ENCODE measurements at places on chromosomes 3 and 15. TPM values are rescaled to one million over a fixed set of nuclear protein-coding genes. Genes with fewer than 3 reads are reported as not detected.

The ONECUT1 gene
- total RNA-seq: not detected

The C3orf49 gene
- total RNA-seq: not detected

DNA sequence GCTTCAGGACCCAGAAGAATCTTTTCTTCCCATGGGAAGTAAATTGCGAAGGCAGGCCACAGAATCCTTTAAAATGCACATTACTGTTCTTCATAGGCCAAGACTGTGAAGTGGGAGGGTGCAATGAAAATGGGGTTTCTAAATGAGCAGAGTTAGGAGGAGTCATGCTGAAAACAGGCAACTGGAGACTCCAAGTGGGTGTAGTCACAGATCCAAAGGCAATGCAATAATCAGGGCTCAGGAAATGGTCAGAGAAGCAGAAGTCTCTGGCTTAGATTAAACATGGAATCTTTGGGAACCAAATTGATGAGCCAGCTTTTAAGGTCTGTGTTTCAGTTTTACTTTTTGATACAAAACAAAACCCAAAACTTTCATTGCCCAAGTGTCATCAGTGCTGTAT is 37.6 kb downstream of the HHLA2 start:
- H3K27me3 ChIP-seq: no peaks in the 10 kb centered on the region
- no peak overlapping the region for H3K27ac ChIP-seq
- no peaks in the 10 kb centered on the region for H3K4me1 ChIP-seq

DNA sequence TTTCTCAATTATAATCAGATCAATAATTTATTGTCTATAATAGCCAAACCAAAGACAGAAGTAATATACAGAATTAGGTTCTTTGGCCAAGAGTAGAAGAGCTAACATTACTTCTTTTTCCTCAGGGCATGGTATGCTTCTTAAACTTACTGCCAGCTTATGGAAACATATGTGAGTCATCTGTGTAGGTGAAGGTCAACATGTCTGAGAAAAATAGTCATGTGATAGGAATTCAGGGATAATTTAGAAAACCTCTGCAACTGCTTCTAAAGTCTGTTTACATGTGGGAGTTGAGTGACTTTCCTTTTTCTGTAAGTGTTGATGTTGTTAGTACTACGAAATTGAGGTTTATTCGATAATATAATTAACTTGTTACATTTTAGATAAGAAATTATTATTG is 19.2 kb upstream of the MAP6D1 start:
- H3K4me3 ChIP-seq: no peak overlapping the region
- H3K4me1 ChIP-seq: no peaks in the 10 kb centered on the region

DNA sequence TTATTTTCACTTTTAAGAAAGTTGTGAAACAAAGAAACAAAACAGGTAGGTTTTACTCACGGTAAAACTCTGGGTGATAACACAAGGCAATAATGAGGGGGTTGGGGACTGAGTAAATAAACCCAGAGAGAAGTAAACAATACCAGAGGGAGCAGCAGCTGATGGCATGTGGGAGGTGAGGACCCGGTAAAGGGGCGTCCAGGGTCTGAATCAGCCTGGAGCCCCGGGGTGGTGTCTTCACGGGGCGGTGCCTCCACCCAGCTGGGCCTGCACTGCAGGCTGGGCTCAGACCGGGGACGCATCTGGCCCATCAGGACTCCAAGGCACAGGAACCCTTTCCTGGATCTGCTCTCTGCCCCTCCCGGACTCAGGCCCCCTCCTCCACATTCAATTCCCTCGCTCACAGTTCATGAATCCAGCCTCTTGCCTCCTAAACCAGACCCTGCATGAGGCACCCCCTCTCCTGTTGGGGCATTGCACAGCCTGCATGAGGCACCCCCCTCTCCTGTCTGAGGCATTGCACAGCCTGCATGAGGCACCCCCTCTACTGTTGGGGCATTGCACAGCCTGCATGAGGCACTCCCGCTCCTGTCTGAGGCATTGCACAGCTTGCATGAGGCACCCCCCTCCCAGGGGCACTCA is 73.9 kb upstream of the MFGE8 start:
- peaks cover 4% of the 10 kb centered on the region for H3K27me3 ChIP-seq
- no peak for DNase-seq
- H3K4me3 ChIP-seq: no peak overlapping the region
- no peak overlapping the region for H3K27ac ChIP-seq

- H3K27ac ChIP-seq: peak overlapping the region; percentile 93
- peak; percentile 88 for DNase-seq
- peaks cover 40% of the 10 kb centered on the region for H3K4me1 ChIP-seq
- peak overlapping the region; percentile 48 for H3K4me3 ChIP-seq
These were observed 550 bp downstream of the RPP25 start for GRCh38 chr15:74955796-74956647.

DNA sequence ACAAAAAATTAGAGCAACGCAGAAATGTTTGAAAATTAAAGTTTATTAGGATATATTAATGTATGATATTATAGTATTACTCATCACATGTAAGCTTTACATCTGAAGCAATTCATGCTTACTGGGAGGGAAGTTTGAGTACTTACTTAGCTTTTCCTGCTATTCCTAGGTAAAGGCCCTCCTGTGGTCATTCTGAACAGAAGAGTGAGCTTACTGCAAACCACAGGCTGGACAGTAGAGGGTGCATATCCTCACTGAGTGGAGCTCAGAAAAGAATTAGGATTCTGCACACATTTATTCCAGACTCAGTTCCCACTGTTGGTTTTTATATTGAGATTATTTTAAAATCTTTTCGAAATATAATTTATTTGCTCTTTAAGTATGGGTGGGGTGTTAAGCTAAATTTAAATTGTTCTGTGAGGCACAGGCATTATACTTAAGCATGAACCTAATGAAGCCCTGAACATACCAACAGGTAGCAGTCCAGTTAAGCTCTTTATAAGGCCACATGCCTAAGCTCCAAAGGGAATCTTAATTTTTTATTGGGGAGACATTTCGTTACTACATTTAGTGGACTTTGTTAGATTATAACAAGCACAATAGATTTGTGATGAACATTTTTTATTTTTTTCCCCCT is 10.2 kb downstream of the MRPS22 start:
- no peak overlapping the region for H3K4me3 ChIP-seq
- H3K27ac ChIP-seq: no peak overlapping the region
- no peaks in the 10 kb centered on the region for H3K4me1 ChIP-seq
- no peak for DNase-seq
